ENCODE measurements at places on chromosomes 6 and 20.

DNA sequence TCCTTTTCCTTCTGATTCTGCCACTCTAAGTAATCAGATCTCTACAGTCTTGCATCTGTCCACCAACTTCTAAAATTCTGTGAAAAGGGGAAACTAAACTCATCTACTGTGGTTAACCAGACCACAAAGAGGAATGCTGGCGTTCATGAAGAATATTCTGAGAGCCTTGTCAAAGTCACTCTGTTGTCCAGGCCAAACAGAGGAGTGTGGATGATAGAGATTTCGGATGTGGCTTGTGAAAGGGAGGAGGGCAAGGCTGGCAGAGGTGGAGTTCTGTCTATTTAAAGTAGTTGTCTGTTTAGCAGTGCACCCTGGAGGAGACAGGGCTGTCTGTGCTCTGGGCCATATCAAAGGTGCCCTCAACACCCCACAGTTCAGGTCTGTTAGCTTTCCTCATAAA lies 33.9 kb downstream of the CCN2 start:
- no peak for DNase-seq

GRCh38 chr6:108944071-108944470 lies 95.8 kb downstream of the ARMC2 start:
- no peak for DNase-seq

DNA sequence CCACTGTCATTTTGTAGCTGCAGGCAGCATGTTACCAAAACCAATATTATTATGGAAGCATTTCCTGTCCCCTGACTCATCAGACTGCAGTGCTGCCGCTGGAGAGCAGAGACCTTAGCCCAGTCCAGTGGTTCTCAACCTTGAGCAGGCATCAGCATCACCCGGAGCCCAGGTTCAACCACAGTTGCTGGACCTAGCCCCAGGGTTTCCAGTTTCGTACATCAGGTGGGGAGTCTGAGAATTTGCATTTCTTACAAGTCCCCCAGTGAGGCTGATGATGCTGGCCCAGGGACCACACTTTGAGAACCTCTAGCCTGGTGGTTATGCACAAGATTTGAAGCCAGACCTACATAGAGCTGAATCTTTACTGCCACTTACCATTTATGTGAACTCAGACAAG lies 47.3 kb downstream of the LY86 start:
- DNase-seq: no peak

DNA sequence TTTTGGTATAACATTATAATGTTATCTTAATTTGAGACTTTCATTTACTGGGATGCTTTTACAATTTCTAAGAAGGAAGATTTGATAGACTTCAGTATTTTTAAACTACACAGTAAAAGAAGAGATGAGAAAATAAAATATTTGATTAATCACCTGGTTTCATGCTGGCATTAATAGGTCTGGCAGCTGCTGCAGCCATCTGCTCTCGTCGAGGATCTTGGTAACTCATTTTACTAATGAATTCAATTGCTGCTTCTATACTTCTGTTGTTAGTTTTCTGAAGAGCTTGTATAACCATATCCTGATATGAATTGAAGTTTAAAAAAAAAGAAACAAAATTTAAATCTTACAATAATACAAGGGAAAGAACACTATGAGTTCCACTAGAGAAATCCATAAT lies 23.0 kb downstream of the LATS1 start:
- no peak for DNase-seq

- no peak for DNase-seq
Observed at GRCh38 chr6:145087034-145087433, 648.3 kb downstream of the EPM2A start.

Data from fibroblast of skin of left biceps (primary cell).